ENCODE measurements at places on chromosomes 12 and 14.

DNA sequence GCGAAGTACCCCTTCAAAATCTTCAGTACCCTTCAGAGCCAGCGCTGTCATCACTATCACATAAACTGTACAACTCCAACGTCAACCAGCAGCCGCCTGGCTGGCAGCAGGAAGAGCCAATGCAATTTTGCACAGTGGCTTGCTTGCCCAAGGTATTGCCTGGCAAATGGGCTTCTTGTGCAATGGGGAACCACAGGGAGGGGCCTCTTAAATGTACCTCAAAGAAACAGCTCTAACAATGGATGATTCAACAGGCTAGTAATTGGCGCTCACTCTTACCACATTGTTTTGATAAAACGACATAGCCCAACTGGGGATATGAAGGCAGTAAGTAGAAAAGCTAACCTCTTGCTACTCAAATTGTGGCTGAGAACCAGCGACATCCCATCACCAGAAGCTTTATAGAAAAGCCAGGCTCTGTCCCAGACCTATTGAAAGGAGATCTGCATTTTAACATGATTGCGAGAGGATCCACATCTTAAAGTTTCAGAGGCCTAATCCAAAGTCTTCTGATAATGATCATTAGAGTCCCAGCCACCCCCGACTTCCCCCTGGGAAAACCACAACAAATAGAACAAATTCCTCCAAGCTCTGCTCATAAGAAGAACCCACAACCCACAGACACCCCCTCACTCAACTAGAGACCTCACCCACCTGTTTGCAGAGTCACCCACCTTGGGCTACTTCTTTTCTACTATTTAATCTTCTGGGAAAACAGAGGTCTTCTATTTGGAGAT, 125.3 kb upstream of the HIF1A start:
- peak; percentile 88 for DNase-seq

- DNase-seq = no peak
Observed at GRCh38 chr12:118190266-118190665, 54.3 kb downstream of the PEBP1 start.

DNA sequence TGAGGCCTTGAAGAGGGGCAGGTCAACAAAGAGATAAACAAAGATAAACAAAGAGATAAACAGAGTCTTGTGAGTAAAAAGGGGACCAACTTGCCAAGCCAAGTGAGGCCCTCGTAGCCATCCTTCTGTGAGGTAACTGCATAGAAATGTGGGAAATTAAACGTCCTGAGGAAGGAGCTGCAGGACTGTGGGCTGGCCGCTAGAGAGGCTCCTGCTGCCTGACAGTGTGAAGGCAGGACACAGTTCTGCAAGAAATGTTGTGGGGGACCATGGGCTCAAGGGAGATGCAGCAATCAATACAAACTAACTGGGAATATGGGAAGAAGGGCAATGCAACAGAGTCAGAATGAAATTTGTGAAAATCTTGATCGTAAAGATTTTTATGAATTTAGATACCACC, 91.9 kb downstream of the SLC8A3 start:
- DNase-seq = no peak

DNA sequence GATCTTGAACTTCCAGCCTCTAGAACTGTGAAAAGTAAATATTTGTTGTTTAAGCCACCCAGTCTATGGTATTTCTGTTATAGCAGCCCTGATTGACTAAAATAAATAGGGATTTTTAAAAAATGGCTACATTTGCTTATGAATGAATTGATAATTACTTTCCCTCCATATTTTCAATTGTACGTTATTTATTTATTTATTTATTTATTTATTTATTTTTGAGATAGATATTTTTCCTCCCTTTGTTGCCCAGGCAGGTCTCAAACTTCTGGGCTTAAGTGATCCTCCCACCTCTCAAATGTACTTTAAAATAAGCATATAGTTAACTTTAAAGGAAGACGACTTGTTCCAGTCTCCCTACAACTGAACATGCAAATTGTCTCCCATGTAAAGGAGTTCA, 76.0 kb upstream of the HMGA2 start:
- no peak for DNase-seq

DNA sequence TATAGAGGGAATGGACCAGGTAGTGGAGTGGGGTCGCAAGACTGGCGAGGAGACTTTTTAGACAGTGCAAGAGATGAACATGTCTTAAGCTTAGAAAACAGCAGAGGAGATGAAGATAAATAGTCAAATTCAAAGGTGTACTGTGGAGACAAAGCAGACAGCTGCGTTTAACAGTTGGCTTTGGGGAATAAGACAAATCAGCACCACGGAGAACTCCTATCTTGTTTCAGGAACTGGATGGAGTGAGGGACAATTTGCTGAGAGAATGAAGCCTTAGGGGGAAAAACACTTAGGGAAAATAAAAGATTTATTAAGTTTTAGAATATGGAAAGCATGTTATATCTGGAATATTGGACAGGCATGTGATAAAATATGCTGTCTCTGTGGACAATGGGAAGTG, 458.8 kb downstream of the GLT1D1 start:
- DNase-seq = no peak

DNA sequence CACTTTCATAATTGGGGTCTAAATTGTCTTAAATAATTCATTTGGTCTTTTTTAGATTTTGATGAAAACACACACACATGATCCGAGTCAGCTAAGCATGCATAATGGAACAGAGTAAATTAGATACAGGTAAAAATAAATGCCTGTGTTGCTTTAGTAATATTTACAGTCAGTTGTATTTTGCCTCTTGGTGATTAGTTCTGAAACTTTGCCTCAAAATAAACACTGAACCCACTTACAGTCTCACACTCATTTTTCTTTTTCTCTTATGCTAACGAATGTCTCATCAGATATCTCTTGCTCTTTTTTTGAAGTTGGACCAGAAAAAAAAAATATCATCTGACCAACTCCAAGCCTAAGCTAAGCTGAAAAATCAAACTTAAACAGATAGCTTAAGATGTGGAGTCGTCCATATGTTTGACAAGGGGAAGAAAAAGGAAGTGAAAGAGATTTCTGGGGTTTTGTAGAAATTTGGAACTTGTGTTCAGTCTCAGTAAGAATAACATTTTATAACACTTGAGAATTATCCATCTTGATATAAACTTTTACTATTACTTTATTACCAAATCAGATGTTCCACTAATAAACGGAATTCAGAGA, 592.5 kb downstream of the RPL10L start:
- no peak for DNase-seq

DNA sequence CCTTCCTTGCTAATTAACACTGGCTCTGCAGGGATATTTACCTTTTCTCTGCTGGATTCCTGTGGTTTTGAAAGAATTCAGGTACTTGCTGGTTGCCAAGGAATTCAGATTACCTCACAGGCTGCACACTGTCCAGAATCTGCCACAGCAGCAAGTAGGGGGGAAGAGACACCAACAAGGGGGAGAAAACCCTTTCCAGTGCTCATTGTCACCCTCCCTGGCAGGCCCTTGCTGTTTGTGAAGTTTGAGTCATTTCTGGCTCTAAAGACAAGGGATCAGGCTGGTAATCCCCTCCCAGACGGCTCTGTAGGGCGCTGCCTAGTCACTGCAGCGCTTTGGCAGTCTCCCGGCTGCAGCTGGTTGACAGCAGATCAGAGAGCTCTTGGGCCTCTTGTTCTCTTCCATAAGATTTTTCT, 50.8 kb downstream of the TTLL5 start:
- DNase-seq = no peak

GRCh38 chr12:124338448-124338847, 43.6 kb downstream of the RFLNA start:
- DNase-seq = no peak

- no peak for DNase-seq
Observed at GRCh38 chr12:90801776-90802175, 153.2 kb downstream of the CCER1 start.

DNA sequence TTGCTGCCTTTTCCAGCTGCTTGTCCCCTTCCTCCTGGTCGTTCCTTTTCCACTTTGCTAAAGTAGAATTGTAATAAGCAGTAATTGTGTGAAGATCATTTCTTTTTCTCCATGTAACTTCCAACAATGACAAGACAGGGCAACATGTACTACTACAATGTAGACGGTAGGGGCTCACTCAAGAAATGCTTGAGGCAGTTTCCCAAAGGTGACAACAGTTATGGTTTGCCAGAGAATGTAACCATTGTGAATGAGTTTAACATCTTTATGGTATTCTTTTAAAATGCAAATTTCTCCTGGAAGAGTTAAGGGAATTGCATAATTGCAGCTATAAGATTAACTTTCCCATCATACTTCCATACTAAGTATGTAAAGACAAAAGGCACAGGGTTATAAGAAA, 23.8 kb upstream of the PHLDA1 start:
- DNase-seq = no peak

DNA sequence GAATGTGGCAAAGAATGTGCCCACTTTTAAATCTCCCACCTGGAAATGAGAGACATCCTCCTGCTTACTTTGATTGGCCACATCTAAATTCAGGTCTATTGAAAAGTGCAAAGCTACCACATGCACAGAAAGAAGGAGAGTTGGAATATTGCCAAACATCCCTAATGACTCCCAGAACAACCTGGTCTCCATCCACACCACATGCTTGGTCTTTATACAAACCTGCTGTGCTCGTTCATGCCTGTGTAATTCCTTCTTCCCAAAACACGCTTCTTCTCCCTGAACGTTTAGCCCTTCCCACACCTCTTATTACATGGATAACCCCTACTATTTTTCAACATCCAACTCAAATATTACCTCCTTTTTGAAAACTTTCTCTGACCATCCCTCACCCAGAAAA, 66.2 kb upstream of the BCL2L14 start:
- DNase-seq = no peak

DNA sequence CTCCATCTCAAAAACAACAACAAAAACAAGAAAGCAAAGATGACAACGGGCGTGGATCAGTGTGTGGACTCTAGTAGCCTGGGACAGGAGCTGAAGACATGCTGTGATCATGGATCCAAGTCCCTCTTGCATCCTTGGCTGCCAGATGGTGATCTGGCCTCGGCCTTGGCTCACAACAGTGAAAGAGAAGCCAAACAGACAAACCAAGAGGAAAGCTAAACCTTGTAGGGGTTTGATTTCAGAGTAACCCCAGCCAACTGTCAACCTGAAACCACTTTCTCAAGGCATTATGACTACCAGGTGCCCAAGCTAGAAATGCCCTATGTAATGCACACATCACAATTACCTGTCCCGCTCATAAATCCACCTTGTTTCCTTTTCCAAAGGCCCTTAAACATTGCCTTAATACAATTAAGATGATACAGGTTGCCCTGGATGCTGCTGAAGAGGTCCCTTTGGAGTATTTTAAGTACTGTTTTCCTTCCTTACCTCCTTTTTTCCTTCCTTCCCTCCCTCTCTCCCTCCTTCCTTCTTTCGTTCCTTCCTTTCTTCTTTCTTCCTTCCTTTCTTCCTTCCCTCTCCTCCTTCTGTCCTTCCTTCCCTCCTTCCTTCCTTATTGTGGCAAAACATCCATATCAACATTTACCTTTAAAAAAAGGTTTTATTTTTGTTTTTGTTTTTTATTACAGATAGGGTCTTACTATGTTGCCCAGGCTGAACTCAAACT, 41.4 kb upstream of the NINJ2 start:
- DNase-seq = no peak
